ENCODE measurements at places on chromosomes 4 and X. TPM values are rescaled to one million over a fixed set of nuclear protein-coding genes. Genes with fewer than 3 reads are reported as not detected.
A peak's percentile ranks its signal among the peaks of the same experiment; 100 is the strongest.

DNA sequence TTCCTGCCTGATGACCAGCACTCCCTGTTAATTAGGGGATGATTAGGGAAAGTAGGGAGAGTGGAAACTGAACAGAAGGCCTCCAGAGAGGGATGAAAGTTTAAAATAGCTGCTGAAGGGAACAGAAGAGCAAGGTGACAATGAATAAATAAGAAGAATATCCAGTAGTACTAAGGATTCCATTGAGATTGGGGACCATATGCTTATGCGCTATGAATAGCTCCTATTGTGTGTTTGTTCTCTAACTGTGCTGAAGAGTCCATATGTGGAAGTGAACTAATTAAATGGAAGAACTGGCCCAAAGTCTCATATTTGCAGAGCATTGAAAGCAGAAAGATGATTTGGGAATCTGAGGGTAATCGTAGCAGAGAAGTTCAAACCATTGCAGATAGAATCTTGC, 137.0 kb downstream of the PRSS12 start:
- DNase-seq: no peak

DNA sequence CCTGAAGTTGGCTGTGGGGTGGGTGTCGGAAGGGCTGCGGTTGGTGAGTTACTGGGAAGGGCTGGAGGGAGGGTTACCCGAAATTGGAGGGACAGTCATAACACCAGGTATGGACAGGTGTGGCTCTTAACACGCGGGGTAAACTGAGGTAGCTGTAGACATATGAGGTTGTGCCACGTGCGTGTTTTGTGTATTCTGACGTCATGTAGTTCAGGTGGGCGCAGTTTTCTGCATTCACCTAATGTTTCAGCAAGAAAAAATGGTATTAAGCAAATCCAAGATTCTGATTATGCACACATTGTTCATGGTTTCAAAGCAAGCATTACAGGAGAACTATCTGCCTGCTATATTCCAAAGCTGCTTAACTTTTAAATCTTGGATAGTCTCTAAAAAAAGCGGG, 83.5 kb upstream of the GPM6B start:
- DNase-seq: no peak

GRCh38 chr4:31041853-31042252, 321.7 kb downstream of the PCDH7 start:
- DNase-seq: no peak

DNA sequence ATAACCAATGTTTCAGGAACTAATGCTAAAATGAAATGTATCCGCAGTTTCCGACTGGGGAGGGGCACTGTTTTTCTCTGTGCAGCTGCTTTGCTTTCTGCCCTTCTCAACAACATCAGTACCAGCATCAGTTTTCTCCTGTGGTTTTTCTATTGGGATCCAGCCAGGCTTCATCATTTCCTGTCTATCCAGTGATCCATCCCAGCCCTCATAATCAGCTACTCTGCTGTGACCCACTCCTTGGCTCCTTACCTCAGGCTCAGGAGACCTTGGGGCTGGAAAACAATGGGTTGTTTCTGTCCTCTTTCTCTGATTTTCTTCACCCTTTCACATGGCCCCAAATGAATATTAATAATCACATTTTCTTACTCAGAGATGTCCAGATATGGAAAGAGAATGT, 222.2 kb upstream of the DKK2 start:
- peak; percentile 78 for DNase-seq

The VCX2 gene
- total RNA-seq: not detected

The FGF13 gene
- total RNA-seq: not detected

The RASGEF1B gene
- not detected for total RNA-seq
